Activated CD4-positive, alpha-beta T cell treated with anti-CD3 and anti-CD28 coated beads, Interleukin-2, amount 50 U/mL, for 1 hour (primary cell): ENCODE measurements at places on chromosomes 6 and 20.

GRCh38 chr6:131107151-131107550, 28.1 kb upstream of the AKAP7 start:
- DNase-seq = no peak

DNA sequence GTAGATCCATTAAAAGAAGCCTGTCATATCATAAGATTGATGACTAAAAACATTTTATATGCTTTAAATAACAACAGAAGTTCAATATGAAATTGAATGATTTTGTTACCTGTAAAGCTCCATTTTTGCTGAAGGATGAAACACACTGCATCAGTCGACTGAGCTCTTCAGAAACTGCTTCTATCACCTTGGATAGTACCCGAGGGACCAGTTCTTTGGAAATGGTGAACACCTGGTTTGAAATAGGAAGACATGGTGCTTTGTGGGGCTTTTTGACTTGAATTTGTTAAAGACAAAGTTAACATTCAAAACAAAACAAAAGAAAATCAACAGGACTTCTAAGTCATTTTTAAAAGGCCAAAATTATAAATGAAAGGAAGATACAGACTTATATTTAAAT, 105.7 kb downstream of the IRF4 start:
- no peak for DNase-seq

DNA sequence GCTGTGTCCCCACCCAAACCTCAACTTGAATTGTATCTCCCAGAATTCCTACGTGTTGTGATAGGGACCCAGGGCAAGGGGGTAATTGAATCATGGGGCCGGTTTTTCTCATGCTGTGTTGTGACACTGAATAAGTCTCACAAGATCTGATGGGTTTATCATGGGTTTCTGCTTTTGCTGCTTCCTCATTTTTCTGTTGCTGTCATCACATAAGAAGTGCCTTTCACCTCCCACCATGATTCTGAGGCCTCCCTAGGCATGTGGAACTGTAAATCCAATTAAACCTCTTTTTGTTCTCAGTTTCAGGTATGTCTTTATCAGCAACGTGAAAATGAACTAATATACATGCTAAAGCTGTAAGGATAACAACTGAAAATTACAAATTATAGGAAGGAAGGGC, 88.3 kb downstream of the CDYL start:
- no peak for DNase-seq

- no peak for DNase-seq
Measured at GRCh38 chr20:31425797-31426196, 14.6 kb upstream of the DEFB123 start.

- DNase-seq = no peak
Measured at GRCh38 chr6:39760226-39760952, 31.8 kb upstream of the DAAM2 start.

GRCh38 chr6:109687271-109687761, 3.7 kb downstream of the AK9 start:
- no peak for DNase-seq

GRCh38 chr6:143882401-143882930, 18.2 kb downstream of the ZC2HC1B start:
- no peak for DNase-seq

GRCh38 chr6:157385482-157385881, 4.5 kb downstream of the ZDHHC14 start:
- DNase-seq = no peak
